Substantia nigra (tissue), 51 donors: ENCODE measurements at places on chromosomes 3 and 15.

DNA sequence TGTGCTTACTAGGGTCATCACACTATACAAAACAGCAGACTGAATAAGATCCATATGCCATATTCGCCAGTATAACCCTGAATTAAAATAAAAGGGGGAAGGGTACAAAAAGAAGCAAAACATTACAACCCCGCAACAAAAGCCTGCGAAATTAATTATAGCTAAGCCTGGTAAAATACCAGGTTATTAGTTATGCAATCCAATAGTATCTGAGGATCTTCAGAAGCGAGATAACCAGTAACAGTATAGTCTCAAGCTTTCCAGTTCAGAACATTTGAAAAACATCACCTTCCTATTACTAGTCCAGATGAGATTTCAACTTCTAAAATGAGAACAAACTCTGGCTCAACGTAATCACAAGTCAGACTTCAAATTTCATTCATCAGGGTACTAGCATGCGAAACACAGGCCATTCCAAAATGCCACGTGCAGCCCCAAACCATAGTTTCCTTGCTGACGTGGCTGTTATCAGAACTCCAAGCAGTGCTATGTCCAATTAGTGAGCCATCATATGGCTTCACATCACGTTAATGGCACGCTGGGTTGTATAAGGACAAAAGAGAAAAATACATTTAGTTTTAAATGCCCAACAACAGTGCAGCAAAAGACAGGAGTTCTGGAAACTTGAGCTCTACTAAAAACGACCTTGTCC, 1.1 kb downstream of the SSR3 start:
- no peak for DNase-seq

DNA sequence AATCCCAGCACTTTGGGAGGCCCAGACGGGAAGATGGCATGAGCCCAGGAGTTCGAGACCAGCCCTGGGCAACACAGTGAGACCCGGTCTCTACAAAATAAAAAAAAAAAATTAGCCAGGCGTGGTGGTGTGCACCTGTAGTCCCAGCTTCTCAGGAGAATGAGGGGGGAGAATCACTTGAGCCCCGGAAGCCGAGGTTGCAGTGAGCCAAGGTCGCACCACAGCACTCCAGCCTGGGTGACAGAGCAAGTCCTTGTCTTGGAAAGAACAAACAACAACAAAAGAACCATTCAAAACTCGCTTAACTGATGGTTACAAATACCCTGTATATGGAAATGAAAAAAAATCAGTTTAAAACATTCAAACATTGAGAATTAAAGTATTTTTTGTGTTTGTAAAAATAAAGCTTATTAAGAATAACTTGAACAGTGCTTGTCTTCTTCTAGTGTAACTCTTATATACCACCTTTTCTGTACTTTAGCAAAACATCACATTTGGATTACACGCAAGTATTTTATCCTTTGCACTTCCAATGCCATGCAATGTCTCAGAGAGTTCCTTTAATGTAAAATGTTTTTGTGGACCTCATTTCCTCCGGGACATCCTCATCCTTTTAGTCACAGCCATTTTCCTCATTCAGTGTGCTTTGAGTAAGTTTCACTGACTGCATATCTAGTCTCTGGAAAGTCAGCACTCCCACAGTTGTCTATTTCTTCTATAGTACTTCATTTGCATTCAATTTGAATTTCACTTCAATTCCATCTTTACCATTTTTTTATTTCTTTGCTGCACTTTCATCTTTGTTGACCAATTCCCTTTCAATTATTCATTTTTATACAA, 113.0 kb upstream of the GOLGA8J start:
- DNase-seq = no peak

DNA sequence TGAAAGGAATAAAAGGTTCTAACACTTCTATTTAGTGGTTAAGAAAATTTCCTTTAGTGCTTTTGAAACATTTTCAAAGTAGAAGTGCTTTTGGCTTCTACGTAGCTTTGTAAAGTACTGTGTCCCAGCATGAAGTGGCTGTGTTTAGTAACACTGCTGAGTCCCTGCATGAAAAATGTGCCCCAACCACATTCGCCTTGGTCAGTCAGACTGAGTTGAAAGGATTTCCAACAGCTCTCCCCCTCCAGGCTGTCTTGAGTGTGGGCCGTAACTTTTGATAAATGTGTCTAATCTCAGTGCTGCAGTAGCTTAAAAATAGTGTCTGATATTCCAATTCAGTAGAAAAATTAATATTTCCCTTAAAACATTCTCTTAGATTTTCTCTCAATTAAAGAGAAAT, 115.0 kb downstream of the NR1D2 start:
- no peak for DNase-seq

DNA sequence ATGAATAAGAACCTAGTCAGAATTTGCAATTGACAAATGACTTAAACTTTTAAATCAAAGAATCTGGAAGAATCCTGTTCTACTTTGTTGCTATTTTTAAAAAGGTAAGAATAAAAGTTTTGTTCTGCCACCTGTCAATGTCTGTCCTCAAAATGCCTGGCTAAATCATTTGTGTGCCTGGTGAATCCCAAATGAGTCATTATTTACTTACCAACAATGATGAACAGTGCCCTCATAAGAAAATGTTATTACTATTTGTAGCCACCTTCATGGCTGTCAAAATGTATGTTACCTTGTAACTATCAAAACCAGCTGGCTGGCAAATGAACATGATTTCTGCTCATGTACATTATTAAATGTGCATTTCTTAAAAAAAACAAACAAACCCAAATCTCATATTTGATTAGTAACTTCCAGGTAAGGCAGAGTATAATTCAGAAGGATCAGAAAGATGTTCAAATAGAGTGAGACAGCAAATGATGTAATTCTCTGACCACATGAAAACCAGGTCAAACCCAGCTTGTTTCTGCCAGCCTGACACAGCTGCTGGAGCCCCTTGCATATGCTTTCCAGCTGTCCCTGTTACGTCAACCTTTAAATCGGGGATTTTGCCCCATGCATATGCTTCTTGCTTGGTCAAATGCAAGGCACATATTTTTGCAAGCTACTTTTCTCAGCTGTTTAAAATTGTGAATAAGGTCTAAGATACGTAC, 137.9 kb downstream of the SSR3 start:
- no peak for DNase-seq

- DNase-seq = no peak
These were observed 23.8 kb downstream of the CORO2B start for GRCh38 chr15:68602459-68603215.

DNA sequence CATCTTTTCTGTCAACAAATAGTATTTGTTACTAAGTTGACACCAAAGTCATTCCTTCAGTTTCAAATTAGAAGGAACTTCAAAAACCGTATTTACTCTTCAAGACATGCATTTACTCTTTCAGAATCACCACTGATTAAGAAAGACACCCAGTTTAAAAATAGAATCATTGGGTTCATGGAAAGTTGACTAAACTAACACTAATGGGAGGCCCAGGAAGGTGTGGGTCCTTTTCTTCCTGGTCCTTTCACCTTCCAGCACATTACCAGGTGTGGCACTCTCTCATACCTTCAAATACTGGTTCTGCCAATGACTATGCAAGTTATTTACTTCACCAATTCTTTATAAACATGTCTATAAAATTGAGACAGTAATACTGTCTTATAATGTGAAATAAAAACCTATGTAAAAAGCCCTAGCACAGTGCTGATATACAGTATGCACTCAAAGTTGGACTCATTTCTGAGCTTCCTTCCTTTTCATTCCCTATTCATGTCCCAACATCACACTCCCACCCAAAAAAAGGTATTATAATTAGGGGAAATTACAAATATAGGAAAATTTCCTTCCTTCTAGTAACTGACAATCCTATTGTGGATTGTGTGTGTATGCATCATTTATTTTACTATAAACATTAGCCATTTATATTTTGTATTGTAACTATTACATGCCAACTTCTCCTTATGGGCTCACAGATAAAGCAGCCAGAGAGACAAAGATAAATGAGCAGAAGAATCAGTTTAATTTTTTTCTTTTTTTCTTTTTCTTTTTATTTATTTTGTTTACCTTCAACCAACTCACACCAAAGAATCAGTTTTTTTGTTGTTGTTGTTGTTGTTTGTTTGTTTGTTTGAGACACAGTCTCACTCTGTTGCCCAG, 48.9 kb downstream of the LRRFIP2 start:
- no peak for DNase-seq

DNA sequence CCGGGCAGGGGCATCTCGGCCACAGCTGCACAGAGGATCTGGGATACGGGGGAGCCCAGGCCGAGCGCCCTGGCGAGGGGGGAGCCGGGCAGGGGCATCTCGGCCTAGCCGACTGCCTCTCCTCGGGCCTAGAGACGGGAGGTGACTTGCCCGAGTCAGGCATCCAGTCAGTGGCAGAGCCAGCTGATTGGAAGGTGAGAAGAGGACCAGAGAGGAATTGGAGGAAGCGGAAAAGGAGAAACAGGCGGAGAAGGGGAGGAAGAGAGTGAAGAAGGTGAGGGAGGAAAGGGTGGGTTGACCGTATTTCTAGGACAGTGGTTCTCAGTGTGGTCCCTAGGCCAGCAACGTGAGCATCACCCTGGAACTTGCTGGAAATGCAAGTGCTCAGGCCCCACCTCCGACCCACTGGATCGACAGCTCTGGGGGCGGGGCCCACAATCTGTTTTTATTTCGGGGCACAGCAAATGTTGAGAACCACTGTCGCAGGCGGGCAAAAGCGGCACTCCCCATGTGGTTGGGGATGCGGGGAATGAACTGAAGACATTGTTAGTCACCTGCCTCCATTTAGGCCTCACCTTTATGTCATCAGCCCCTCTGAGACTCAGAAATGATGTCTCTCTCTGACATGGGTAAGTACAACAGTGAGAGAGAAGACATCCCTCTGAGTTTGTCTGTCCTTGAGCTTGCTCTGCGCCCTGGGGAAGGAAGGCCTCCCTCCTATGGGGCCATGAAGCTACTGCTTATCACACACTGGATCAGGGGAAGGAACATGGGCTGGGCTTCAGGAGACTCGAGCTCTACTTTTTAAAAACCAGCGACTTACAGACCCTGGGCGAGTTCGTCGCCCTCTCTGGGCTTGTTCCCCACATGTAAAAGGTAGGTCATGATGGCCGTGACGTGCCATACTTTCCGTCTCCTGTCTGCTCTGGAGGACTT, 1.0 kb upstream of the MELTF start:
- no peak for DNase-seq

DNA sequence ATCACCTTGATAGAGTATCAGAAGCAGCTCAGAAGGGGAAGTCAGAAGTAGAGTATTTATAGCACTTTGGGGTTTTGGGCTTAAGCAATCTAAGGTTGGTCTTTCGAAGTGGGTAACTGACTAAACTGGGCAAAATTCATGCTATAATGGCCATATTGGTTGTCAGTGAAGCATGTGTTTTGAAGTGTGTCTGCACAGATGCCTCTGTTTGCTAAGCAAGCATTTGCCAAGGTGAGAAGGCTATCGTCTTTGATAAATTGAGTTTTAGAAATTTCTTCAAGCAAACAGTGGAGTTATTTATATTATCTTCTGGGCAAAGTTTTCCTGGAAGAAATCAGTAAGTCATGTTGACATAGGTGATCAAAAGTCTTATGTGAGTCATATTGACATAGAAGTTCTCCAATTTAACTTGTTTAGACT, 412.8 kb upstream of the TGFBR2 start:
- no peak for DNase-seq

DNA sequence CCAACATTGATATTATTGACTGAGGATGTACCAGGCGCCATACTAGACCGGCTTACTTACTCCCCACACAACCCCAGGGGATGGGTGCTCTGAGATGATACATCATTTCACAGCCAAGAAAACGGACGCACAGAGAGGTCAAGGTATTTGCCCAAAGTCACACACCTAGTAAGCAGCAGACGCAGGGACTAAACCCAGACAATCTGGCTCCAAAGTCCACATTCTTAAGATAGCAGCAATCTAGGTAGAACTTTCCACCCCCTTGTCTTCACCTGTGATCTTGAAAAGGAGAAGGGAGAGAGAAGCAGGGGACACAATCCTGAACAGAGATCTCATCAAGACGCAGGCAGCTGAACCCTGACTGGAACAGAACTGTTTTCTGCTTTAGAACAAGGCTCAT, 200.6 kb downstream of the XXYLT1 start:
- DNase-seq = no peak

DNA sequence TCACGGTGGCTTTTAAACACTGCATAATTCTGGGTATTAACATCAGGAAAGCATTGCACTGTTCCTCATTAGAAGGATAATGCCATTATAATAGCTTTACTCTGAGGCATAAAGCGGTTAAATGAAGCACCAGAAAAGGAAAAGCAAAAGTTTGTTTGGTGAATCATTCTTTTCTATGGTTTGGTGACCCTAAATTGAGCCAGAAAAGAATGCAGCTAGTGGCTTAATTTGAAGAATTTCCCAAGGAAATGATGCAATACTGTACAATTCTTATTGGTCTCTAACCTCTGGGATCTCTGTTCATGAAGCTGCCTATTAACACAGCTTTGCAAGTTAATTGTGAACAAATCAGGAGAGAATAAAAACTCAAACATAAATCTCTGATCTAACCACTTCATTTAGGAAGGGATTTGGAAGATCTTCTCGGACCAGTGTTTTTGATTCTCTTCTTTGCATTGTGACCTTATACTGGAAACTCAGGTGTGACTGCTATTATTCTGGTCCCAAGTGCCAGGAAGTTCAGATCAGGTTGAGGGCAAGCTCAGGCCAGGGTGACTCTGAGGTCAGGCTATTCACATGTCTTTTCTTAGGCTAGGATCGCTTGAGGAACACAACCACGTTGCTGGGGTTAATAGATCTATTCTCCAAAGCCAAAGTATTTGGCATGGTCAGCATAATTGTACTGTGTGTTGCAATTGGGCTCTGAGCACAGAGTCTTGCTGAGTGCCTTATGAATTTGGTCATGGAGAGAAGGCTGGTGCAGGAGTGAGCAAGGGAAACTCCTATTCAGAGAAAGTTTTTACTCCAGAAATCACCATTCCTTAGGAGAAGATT, 11.3 kb upstream of the DLG1 start:
- no peak for DNase-seq

DNA sequence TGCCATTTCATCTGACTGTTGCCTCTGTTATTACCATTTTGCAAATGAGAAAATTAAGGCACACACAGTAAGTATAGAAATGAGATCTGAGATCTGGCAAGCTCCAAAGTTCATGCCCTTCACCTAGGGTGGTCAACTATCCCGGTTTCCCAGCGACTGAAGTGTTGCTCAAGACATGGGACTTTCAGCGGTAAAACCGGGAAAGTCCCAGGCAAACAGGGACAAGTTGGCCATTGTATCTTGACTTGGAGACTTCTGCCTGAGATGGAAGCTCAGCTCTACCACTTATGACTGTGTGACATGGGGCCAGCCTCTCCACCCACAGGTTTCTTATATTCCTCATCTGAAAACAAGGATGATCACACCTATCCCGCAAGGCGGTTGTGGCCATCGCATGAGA, 55.6 kb upstream of the TPM1 start:
- no peak for DNase-seq

GRCh38 chr15:72178976-72179585, 18.5 kb downstream of the GRAMD2A start:
- no peak for DNase-seq

DNA sequence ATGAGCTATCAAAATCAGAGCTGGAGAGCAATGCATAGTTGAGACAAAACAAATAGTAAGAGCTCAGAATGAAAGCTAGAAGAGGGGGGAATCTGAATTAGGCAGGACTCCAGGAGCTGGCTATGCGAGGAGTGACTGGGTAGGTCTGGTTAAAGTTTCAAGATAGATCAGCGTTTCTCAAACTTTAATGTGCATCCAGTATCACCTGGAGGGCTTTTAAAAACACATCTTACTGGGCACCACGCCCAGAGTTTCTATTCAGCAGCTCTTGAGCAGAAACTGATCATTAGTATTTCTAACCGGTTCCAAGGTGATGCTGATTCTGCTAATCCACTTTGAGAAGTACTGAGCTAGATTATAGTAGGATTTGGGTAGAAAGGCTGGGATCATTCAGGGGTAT, 96.2 kb upstream of the ACP3 start:
- no peak for DNase-seq
